ENCODE measurements at places on chromosomes 11 and 22.

DNA sequence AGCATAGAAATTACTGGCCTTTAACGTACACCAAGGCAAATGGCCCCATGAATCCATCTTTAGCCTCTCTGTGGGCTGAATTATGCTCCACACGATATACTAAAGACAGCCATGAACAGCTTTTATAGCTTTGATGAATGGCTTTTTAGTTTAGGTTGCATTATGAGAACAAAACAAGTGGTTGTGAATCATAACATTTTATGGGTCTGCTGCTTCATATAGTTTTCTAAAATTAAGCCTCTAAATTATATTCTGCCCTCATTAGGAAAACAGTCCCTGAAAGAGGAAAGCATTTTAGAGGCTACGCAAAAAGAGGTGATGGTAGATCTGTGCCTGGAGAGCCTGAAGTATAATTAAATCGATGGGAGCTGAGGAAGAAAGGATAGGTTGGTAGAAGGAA, 221.3 kb downstream of the CADM1 start:
- DNase-seq, result no peak

- DNase-seq, result no peak
These were observed 1.1 kb upstream of the NECTIN1 start for GRCh38 chr11:119729951-119730613.

- DNase-seq, result no peak
These were observed 1.2 kb downstream of the LIF start for GRCh38 chr22:30245181-30245984.

GRCh38 chr11:44243086-44243485, 66.9 kb downstream of the ALX4 start:
- no peak for DNase-seq

DNA sequence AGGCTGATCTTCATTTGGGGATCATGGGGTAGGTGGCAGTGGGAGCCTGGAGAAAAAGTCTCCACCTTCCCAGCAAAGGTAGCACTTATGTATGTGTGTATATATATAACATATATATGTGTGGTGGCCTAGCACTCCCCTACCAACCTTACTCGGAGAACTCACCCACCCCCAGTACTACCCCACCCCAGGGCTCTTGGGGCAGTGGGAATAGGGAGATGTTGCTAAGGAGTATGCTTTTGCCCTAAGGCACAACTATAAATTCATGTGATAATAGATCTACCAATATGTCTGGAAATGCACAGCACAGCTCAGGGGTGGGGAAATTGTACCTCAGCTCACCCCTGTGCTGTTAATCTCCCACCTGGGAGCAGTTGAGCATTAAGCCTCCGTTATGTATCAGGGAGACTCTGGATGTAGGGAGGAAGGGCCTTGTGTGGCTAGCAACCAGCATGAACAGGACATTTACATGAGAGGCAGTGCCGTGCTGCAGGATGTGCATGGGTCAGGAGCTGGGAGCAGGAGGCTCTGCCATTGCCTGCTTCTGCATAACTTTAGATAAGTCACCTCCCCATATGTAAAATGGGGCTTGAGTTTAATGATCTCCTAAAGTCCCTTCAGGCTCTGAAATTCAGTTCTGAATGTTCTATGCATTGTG, 57.3 kb downstream of the C11orf91 start:
- DNase-seq, result no peak

GRCh38 chr11:13896175-13896980, 66.1 kb upstream of the SPON1 start:
- DNase-seq, result no peak

GRCh38 chr22:50445880-50446707, 28.7 kb downstream of the SBF1 start:
- DNase-seq, result no peak

- no peak for DNase-seq
These were observed 46.1 kb upstream of the RASSF10 start for GRCh38 chr11:12963051-12963450.

DNA sequence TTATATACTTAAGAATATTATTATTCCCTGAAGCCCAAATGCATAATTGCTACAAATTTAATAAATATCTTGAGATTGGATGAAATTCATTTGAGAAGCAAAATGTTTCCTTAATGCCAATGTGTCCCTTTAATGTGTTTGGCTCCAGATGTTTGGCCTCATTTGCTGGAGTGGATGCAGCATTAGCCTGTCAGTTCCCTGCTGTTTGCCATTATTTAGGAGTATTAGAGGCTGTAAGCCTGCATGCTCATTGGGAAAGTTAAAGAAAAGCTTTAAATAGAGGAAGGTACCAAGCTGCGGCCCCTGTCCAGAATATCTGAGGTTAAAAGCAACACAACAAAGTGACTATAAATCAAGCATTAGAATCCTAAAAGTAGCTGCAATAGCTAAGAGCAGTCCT, 54.8 kb upstream of the PITPNB start:
- no peak for DNase-seq

DNA sequence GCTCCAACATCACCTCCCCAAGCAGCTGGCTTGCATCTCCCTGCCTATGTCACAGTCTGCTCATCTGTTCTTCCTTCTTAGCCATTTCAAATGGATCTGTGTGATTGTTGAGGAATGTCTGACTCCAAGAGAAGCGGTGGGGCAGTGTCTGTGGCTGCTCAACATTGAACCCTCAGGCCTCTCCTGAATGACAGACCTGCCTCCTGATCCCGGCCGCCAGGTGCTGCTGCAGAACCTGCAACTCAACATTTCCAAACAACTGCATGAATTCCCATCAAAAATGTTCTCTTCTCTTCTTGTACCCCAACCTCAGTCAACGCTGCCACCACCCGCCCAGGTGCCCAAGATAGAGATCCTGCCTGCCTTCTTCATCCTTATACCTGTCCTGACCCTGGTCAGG, 132.5 kb downstream of the FBXO7 start:
- DNase-seq, result no peak

GRCh38 chr11:31783252-31783651, 27.9 kb downstream of the PAX6 start:
- DNase-seq, result no peak

- no peak for DNase-seq
These were observed 77.8 kb upstream of the TRPC6 start for GRCh38 chr11:101661559-101661958.

GRCh38 chr11:11427140-11427539, 74.1 kb upstream of the CSNK2A3 start:
- DNase-seq, result no peak

DNA sequence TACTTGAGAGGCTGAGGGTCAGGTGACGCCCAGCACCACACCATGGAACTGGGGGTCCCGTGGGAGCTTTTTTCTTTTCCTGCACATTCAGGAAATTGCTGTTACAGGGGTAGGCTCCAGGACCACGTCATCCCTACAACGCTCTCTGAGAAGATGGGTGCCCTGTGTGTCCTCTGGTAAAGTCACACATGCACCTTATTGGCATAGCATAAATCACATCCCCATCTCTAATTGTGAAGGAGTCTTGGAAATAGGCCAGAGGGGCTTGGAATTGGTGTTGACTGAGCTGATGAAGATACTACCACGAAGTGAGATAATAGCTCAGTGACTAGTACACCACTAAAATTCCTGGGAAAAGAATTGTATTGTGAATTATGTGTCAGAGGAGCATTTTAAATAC, 57.6 kb downstream of the TNRC6B start:
- no peak for DNase-seq

DNA sequence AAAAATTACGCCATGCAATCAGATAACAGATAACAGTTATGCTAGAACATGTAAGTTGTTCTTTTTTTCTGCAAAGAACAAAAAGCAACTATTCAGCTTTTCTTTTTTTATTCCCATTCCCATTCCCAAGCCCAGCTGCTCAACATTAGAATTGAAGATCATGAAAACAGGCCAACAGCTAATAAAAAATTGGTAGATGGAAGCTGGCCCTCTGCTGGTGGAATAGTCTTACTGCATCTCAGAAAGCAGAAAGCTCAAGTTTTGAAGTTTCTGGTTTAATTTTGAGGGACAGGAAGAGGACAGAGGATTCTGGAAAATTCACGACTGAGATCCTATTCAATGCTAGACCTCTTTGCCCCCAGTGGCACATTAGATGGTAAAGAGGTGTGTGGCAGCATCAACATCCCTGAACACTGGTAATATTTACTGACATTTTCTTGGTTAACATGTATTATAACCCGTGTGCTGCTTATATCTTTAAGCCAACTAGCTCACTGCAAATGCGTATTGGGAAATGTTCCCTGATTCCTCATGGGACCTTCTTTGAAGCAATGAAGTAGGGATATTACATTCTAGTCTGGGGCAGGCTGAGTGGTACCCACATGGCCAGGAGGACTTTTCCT, 591.2 kb downstream of the OPCML start:
- DNase-seq, result no peak

DNA sequence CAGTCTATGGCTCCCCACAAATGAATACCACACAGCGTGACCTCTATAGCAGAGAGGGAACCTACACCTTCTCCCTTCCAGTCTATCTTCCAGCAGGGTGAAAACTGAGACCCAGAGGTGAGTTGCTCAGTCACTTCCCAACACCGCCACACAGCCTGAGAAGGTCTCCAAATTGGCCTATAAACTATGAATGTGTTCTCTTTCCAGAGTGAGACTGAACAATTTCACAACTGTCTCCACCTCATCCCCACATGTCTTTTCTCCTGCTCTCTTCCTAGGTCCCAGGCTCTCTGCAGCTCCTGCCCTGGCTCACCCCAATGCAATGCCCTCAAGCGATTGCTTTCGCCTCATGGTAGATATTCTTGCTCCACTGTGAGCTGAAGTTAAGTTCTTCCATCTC, 14.0 kb downstream of the CLMP start:
- no peak for DNase-seq

- peak; percentile 49 for DNase-seq
These were observed 2.5 kb upstream of the SEPTIN3 start for GRCh38 chr22:41966607-41967240.

DNA sequence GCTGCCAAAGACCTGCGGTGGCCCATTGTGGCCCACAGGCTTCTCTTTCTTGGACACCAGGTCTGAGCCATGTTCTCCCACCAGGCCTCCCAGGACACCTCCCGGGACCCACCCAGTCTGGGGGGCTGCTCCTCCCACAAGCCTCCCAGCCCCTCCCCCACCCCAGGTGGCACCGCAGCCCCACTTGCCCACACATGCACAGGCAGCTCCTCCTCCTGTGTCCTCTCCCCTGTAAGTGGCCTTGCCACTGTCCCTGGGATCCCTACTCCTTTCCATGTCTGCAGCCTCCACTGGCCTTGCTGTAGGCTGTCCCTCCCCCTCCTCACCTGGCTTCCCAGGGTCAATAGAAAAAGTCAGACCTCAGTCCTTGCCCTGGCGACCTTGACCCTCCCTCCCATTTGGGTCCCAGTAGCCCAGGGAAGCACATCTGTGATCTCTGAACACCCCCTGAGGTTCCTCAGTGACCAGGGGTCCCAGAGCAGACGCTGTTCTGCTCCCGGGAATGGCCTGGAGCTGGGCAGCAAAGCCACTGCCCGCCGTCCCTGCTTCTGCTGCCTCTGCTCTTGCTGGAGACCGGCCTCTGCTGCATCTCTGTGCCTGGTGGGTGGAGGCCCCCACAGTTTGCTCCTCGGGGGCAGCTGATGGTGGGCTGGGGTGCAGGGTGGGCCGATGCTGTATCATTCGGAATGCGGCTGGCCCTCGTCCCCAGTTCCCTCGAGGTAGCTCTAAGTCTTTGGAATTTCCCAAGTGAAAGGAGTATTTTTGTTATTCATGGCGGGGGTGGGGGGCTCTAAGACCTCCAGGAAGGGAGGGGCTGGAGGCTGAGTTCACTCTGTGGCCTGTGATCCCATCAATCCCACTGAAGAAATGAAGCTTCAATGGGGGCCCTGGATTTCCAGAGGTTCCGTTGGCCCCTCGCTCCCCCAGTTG, 43.6 kb downstream of the ARHGAP8 start:
- DNase-seq, result no peak

DNA sequence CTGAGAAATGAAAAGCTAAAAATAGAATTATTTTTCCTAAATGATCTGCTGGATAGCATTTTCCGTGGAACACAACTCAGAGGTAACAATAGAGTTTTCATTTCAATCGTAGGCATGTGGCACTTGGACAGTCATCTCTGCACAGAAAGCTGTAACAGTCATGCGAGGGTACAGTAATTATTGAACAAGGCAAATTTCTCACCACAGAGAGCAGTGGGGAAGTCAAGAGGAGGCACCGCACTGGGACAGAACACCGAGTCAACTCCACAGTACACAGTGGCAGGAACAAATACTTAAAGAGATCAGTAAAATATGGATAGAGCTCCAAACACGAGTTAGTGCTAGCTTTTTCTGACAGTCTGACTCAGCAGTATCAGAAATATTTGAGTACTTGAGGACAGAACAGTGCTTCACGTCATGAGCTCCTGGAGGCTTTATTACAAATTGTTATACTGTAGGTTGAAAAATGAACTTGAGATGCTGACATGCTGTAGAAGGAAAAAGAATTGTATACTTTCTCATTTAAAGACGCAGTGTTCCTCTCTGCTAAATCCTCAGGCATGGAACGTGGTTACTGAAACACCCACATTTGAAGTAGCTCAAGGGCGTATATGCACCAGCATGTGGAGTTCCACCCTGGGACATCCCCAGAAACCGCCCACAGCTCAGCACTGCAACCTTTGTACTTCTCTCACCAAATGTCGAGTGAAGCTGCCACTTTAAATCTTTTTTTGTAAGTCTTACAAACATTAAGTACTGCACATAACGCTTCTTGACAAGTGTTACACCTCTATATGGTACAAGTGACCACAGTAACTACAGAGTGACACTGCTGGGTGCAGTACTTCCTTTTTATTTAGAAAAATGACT, 27.4 kb upstream of the YPEL1 start:
- DNase-seq, result no peak

GRCh38 chr11:121141066-121141465, 40.0 kb downstream of the TECTA start:
- no peak for DNase-seq

- peak; percentile 12 for DNase-seq
These were observed 17.3 kb downstream of the RPUSD4 start for GRCh38 chr11:126194121-126194543.

DNA sequence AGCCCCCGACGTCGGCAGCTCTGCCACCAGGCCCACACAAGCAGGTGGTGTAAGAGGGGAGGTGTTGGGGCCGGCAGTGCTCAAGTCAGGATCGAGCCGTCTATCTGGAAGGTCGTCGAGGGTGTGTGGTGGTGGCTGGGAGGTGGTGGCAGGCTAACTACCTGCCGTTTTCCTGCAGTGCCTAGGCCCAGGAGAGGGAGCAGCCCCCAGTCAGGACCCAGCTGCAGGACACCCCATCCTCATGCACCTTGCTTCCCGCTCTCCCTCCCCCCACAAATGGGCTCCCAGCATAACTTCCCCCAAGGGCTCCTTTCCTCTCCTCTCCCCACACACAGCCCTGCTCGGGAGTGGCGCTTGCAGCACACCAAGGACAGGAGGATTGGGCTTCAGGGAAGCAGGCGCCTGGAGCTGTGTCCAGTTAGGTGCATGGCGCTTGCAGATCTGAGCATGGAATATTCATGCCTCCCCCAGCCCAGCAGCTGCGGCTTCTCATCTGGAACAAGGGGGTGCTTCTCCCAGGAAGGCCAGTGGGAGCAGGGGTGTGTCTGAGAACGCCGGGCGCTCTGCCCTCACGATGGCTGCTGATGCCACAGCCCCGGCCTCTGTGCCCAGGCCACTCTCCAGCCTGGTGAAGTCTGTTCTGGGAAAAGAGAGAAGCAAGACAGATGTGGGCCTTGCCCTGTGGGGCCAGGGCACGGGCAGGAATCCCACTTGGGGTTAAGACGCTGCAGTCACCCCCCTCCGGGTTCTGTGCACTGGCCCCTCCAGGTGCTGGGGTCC, 127.7 kb downstream of the IGLL1 start:
- no peak for DNase-seq
